ENCODE measurements at places on chromosomes 4 and X. TPM values are rescaled to one million over a fixed set of nuclear protein-coding genes. Genes with fewer than 3 reads are reported as not detected.

The AFM gene
- total RNA-seq, result not detected

The CDX4 gene
- total RNA-seq, result not detected

The RXFP1 gene
- total RNA-seq, result not detected

The ZNF185 gene
- 3.3 TPM for total RNA-seq

The FAM47B gene
- total RNA-seq, result not detected

DNA sequence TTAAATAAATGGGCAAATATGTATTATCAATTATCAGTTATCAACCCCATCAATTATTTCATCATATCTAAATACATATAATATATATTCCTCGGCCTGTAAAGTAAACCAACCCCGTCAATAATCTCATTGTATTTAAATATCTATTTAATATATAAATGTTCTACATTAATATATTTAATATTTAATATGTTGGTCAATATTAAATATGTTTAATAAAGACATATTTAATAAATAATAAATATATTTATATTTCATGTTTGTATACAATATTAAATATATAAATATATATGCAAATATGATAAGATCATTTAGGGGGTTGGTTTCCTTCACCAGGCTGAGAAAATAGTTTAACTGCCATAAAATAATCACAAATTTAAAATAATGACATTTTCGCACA is 6.4 kb upstream of the TMEM144 start:
- DNase-seq, result no peak

- DNase-seq, result no peak
Measured at GRCh38 chr4:88414755-88415154, 36.1 kb downstream of the HERC6 start.

DNA sequence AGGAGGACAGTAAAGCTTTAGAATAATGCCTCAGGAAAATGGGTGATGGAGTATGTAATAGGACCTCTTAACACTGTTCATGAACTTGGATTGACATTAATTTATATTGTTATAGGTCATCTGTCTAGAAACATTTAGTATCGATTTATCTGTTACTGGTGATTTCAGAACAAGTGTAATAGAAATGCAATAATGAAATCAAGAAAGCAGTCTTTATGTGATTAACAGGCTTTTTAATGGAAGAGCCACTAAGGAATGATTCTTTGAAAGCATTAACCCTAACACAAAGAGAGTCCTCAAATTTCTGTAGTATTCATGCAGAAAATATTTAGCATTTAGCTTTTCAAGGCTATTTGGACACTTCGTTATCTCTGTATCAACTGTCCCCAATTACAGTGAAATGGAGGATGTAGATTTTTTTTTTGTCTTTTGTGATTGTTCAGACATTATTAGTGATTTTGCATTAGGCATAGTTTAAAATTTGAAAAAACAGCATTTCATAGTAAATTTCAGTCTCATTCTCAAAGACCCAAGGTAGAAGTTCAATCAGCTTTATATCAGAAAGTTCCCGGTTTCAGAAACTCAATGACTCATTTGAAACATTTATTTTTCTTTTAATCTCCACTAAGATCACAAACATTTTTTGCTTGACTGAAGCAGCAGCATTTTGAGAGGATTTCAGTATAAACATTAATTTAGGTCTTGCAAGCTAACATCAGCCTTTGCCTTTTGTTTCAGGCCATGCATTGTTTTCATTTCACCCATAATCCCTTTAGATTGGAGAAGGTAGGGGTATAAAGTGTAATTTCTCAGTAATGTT is 56.3 kb downstream of the AGTR2 start:
- DNase-seq, result no peak

- no peak for DNase-seq
Measured at GRCh38 chr4:1255151-1255550, 6.2 kb upstream of the CTBP1 start.

DNA sequence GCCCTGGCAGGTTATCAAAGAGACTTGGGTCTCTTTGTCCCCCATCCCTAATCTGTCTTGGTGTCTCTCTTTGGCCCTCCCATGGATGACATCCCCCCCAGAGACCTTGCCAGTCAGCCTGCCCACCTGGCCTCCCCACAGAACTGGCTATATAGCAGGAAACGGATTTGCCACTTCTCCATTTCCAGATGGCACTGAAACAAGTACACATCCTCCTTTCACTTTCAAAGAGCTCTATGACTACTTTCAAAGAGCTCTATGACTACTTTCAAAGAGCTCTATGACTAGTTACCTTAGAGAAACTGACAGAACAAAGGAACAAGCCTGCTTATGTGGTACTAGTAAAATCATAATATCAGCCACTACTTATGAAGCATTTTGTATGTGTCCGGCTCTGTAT is 175.3 kb downstream of the MAML3 start:
- no peak for DNase-seq

DNA sequence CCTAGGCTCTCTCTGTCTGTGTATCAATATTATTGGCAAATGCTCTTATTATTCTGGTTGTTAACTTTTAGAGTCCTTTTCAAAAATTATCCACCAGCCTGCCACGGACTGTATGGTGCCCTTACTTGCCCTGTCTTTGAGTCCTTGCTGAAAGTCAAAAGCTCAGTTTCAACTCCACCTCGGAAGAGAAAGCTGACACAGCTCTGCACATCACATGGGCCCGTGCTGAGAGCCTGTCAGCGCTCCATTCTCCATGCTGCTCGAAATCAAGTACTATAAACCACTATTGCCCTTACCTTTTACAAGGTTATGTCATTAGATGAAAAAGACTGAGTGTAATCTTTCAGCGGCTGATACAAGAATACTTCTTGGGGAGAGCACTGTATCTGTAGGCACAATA is 141.0 kb downstream of the CORIN start:
- DNase-seq, result no peak

GRCh38 chr4:55397520-55398321 is 2.0 kb downstream of the TMEM165 start:
- no peak for DNase-seq

DNA sequence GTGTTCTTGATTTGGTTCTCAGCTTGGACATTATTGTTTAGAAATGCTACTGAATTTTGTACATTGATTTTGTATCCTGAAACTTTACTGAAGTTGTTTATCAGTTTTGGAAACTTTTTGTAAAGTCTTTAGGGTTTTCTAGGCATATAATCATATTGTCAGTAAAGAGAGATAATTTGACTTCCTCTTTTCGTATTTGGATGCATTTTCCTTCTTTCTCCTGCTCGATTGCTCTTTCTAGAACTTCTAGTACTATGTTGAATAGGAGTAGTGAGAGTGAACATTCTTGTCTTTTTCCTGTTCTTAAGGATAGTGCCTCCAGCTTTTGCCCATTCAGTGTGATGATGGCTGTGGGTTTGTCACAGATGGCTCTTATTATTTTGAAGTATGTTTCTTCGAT is 24.1 kb downstream of the TMPRSS11A start:
- no peak for DNase-seq

GRCh38 chrX:47361538-47362511 is 8.6 kb upstream of the ZNF157 start:
- no peak for DNase-seq

DNA sequence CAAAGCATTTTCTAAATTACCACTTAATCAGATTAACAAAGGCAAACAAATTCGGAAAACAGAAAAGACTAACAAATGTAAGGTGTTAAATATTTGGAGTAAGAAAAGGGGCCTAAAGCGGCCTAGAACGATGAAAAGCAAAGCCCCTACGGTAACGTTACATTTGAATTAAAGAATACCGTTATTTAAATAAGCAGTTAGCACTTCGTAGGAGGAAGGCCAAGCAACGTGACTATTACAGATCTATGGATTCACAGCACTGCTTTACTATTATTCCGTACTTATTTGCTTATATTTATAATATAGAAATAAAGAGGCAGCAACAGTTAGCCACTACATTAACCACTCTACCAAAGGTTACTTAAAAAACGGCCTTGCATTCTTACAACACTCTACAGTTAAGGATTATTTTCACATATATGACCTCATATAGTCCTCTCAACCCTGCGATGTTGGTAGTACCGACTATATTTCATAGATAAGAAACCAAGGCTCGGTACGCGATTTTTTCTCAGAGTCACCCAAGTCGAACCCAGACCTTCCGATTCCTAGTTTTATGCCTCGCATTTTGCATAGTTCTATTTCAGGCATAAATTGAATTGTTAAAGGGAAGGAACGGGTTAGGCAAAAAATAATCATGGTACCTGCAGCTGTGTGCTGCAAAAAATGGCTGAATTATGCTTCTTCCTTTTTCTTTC is 2.9 kb downstream of the KLHL15 start:
- DNase-seq, result peak; percentile 15

DNA sequence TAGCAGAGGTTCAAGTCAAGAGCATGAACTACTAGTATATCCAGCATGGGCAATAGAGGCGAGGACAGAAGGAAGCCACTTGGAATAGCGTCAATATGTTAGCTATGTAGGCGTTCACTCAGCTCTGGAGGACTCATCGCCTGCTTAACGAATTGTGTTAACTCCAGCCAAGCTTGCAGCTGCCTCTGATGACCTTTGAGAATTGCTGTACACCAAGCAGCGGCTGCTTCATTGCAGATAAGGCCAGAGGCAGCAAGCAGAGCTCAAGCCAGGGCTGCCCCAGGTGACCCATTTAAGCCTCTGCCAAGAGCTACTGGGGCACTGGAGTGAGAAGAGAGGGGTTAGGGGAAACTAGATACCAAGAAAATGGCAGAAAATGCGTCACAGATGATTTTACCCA is 160.2 kb upstream of the IGFBP7 start:
- DNase-seq, result no peak

Data from naive thymus-derived CD4-positive, alpha-beta T cell (primary cell).